Fibroblast of skin of back (primary cell): ENCODE measurements at places on chromosomes 2 and 18.
A peak's percentile ranks its signal among the peaks of the same experiment; 100 is the strongest.

DNA sequence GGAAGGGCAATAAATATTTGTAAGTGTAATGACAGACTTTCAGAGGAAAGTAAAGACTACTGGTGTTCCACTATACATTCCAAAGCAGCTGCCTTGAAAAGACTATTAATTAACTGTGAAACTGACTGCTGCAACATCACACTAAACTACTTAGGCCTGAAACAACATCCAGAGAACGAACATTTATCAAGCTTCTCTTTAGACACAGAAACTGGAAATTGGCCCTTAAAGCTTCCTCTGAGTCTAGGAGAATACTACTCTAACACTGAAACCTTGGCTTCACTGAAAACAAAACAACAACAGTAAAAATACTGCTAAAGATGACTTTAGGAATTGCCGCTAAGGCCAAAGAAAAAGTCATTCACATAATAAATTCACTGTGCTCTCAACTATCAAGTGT lies 74.6 kb downstream of the ESCO1 start:
- no peak for DNase-seq

- no peak for DNase-seq
Measured at GRCh38 chr2:240293557-240294461, 141.7 kb upstream of the GPC1 start.

DNA sequence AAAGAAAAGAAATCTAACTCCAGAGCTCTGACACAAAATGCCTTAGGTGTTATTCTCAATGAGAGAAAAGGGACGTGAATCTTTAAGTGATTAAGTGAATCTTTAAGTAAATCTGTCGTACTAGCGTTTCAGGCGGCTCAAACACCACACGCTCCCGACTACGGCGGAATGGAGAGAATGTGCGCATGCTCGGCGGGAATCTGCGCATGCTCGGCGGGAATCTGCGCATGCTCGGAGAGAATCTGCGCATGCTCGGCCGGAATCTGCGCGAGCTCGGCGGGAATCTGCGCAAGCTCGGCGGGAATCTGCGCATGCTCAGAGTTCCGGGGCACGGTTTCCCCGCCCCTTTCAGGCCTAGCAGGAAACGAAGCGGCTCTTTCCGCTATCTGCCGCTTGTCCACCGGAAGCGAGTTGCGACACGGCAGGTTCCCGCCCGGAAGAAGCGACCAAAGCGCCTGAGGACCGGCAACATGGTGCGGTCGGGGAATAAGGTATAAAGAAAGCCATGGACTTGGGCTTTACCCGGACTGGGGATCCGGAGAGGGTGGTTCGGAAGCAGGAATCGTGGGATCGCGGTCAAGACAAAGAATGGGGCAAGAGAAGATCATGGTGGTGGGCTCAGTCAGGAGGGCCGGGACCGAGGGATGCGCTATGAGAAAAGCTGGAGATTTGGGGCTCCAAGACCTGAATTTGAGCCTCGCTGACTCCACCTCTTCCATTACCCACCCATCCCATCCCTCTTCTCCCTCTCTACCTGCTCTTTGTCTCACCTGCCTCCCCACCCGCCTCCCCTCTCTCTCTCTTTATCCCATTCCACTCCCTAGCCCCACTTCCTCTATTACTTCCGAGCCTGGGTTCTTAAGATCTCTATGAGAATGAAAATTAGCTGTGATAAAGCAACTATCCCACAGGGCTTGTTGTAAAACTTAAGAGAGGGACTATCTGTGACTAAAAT lies at the start of gene XRCC5:
Gene XRCC5 (plus strand): TSS at position 382 of the 955 bp plus-strand sequence. CDS start 89 bp downstream, at position 471.
- DNase-seq: peak; percentile 94

DNA sequence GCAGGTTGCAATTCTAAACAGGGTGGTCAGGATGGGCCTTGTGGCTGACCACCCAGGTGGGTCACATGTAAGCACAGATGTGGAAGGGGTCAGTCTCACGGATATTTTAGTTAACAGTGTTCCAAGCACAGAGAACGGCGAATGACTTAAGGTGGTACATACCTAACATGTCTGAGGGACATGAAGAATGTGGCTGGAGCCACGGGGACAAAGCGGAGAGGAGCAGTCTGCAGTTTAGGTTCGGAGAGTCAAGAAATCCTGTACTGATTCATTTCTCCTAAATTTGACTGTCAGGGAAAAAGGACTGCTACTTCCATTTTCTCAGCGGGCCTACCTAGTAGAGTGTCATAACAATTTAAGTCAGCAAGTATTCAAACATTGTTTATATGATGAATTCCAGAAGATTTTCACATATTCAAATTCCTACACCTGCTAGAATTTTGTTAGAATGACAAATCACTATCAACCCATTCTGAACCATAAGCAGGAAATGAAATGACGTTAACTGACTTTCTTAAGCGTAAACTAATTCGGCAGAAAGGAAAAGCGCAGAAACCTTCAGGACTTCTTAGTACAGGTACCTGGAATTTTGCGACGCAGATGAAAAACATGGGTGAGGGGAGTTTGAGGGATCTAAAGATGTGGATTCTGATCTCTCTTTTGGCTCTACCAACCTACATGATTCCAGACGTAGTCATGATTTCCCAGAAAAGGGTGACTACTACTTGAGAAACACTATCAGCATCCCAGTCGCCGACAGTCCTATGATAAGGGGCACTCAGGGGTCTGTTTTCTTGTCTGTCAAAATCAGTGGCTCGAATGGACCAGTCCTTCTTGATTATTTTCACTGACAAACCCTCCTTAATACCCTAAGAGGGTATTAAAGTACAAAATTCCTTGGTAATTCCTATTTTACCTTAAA lies 41.3 kb downstream of the PTPN2 start:
- no peak for DNase-seq

GRCh38 chr2:40844353-40845277 lies 392.7 kb upstream of the SLC8A1 start:
- no peak for DNase-seq

DNA sequence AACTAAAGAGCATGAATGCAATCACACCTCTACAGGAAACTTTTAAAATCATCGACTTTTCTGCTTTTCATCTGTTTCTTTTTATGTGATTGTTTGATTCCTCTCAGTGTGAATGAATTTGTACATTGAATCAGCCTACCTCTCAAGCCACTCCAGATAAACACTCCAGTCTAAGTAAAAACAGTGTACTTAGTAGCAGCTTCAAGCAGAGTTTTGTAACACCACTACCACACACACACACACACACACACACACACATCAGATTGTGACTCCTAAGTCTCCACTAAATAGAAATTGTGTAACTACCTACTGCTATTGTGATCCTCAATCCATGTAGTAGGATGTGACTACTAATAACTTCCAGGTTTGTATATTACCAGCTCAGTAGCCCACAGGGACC lies 65.3 kb upstream of the EPB41L5 start:
- DNase-seq: no peak

GRCh38 chr2:231297108-231297908 lies 98.2 kb upstream of the B3GNT7 start:
- DNase-seq: peak; percentile 45

- DNase-seq: no peak
Measured at GRCh38 chr2:104638190-104638858, 215.6 kb upstream of the POU3F3 start.

- peak; percentile 29 for DNase-seq
Measured at GRCh38 chr18:26546170-26546874, 2.0 kb downstream of the KCTD1 start.

DNA sequence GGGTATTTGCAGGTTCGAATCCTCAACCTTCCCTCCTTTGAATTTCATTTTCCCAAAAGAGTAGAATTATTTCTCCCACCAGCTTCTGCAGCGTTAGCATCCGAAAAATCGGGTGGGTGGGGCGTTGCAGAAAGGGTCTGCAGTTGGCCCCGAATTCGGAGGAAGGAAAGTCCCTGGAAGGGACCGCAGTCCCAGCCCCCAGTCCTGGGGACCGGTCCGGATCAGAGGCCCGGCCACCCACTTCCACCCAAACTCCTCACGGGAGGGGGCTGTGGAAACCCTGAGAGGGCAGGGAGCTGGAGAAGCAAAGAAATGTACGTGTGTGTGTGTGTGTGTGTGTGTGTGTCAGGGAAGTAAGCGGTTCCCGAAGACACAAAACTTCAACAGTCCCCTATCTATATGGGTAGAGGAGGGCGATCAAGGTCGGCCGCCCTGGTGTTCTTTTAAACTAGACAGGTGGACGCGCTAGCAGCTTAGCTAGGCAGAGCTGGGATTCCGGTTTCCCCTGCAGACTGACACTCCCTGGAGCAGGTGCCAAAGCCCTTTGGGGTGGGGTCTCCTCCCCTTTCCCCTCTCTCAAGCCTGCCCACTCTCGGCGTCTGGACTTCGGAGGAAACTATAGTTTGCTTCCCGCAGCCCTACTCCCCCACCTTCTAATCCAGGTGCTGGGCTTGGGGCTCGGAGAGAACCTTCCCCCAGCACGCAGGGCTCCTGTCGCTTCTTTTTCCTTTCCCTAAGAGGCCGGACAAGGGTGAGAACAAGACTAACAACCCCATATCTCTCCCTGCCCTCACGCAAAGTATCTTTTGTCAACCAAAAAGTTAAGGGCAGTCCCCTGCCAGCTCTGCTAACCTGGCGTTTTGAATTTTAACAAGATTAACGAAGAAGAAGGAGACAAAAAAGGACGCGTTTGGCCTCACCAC lies 4.8 kb upstream of the ONECUT2 start:
- no peak for DNase-seq

GRCh38 chr2:11018651-11019185 lies 107.0 kb downstream of the KCNF1 start:
- no peak for DNase-seq

DNA sequence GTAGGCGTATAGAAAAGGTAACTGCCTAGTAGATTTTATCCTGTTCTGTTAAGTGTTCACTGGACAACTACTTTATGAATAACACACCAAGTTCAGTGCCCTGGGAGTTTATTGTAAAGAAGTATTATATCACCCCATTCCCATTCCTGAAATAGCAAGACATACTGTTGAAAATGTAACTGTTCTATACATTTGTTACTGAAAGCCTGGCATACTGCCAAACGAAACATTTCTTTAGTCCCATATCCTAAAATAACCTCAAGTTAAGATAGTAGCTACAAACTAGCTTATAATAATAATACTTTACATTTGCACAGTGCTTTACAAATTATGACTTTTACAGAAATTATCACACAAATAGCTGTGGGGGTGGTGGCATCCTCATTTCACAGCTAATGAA lies 25.1 kb downstream of the SPDYA start:
- peak; percentile 69 for DNase-seq

- DNase-seq: no peak
Measured at GRCh38 chr2:73290049-73290839, 3.1 kb downstream of the EGR4 start.

- peak; percentile 67 for DNase-seq
Measured at GRCh38 chr2:5365871-5366461, 326.2 kb upstream of the SOX11 start.

- no peak for DNase-seq
Measured at GRCh38 chr2:240930631-240931318, 24.6 kb downstream of the CROCC2 start.

- DNase-seq: no peak
Measured at GRCh38 chr18:56902653-56903052, 244.2 kb upstream of the BOD1L2 start.

- no peak for DNase-seq
Measured at GRCh38 chr2:72011370-72011689, 136.3 kb downstream of the CYP26B1 start.

GRCh38 chr2:98909317-98910211 lies 26.5 kb downstream of the CRACDL start:
- DNase-seq: peak; percentile 54

DNA sequence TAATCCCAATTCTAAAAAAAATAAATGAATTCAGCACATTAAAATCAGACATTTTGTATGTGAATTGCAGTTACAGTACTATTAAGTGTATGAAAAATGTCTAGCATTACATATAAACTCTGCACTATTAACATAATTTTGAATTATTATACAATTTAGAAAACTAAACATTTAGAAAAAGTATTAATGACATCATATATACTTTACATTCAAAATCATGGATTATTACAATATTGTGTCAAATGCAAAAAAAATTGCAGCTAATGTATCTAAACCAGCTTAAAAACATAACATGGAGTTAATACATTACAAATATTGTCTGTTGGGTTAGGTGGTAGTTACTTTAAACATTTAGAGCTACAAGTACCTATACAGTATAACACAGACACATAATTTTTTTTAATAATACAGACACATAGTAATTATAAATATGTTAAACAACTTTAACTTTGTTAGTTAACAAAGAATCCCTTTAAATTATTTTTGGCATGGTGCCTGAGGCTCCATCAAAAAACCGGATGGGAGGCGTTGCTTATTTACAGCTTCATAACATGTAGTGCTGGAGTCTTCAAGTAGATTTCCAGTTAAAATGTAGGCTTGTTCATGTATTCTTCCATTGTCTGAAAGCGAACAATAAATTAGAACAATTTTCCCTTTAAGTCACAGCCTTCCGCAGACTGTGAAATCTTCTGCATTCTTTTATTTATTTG lies 79.1 kb downstream of the AP1S3 start:
- DNase-seq: no peak

DNA sequence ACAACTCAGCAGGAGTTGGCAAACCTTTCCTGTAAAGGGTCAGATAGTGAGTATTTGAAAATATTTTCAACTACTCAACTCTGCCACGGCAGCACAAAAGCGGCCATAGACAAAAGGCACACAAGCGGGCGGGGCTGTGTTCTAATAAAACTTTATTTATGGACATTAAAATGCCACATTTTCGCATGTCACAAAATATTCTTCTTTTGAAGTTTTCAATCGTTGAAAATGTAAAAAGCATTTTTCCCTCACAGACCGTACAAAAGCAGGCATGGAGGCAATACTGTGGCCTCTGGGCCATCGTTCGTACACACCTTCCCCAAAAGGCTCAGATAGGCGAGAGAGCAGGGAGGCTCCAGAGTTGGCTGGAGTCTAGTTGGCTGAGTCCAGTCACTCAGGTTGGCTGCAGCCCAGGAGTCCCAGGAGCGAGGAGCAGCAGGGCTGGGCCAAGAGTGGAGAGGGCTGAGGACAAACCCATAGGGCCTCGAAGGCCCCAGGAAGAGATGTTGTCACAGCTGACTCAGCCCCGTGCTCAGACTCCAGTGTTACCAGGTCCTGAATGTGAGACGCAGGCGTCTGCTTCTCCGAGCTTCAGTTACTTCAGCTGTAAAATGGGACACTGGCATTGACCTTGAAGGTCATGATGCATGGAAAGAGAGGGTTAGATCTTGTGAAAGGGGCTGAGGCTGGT lies 42.5 kb downstream of the SDC1 start:
- DNase-seq: peak; percentile 65

GRCh38 chr18:60232541-60232940 lies 140.0 kb downstream of the MC4R start:
- DNase-seq: peak; percentile 1

DNA sequence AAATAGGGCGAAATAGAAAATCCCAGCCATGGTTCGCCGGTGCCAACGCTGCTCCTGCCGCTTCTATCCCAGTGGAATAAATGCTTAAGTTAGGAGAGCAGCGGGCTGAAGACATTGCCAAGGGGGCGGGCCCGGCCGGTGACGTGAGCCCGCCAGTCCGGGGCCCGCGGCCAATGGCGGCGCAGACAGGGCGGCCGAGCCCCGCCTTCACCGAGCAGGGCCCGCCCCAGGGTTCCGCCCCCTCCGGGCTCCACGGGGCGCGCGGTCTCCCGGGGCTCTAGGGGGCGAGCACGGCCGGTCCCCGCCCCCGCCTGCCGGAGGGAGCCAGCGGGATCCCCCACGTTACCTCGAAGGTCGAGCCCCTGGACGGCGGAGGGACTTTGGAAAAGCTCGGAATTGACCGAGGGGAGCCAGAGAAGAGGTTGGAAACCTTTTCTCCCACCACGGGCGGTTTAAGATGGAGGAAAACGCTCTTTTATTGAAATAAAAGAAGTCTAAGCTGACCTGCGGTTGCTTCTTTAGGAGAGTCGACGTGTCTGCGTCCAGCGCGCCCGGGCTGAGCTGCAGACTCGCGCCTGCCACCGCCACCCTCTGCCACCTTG lies at the start of gene EPHA4:
Gene EPHA4 (minus strand): TSS at position 86 of the 602 bp plus-strand sequence. CDS start 56 bp downstream, at position 30.
- DNase-seq: peak; percentile 82

GRCh38 chr2:23457990-23458682 lies 73.2 kb downstream of the KLHL29 start:
- no peak for DNase-seq
